Stimulated activated CD4-positive, alpha-beta T cell treated with anti-CD3 and anti-CD28 coated beads, TNF-alpha, amount 100 ng/mL, for 48 hours (primary cell): ENCODE measurements at places on chromosomes 3 and 15.
A peak's percentile ranks its signal among the peaks of the same experiment; 100 is the strongest.

- no peak for DNase-seq
These were observed 64.5 kb downstream of the ETV5 start for GRCh38 chr3:186044427-186044826.

- no peak for DNase-seq
These were observed 232.2 kb upstream of the FEZF2 start for GRCh38 chr3:62605413-62606068.

DNA sequence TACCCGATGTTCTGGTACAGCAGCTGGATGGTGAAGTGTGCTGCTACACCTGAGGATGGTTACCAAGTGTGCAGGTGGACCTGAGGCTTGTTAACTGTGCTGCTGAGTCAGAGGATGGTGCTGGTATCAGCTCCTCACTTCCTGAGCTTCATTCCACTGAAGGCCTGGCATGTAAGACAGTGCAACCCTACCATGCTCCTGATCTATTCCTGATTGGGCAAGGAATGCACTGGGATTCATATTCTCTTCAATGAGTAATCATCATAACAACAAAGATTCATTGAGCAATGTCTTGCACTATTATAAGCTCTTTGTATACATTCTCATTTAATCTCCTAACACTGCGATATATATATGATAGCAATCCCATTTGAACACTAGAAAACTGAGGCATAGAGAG, 62.9 kb upstream of the THSD4 start:
- DNase-seq = no peak

DNA sequence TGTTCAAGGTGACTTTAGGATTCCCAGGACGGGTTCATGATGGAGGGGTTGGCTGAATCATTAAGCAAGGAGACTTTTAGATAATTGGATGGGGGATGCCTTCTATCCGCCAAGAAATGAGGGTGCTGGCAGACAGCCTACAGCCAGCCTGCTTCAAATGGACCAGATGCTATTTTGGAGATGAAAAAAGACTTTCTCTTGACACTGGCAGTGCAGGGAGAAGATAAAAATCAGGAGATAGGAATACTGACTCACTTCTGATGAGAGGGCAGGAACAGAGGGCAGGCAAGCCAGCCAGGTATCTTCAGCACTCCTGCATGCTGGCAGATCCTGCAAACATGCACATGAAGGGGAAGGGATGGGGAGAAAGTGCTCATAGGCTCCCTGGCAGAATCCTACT, 7.7 kb upstream of the SYN2 start:
- DNase-seq = no peak

DNA sequence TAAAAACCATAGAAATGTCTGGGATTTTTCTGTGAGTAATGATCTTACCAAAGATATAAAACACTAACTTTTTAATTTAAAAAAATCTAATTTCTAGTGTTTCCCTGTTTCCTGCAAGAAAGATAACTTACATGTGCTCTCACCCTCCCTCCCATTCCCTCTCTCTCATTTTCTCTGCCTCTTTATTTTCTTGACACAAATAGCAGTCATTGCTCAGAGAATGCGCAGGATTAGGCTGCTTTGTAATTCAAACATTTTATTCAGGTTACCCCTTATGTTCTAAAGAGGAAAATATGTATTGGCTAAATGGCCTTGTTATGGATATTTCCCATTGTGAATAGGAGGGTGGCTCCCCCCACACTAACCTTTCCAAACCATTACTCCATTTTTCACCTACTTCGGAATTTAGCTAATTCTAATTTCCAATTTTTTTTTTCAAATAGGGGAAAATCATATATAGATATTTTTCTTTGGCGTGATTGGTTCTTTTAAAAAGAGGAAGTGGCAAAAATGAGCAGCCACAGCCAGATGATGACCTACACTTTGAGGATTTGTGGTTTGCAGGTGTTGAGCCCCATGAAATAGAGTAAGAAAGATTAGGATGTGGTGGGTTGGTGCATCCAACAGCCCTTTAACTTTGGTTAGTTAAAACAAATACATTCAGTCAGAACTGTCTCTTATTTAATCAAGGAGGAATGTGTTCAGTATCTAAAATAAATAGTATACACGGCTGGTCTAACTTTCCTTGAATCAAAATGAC, 554.4 kb downstream of the IGSF11 start:
- no peak for DNase-seq

- no peak for DNase-seq
These were observed 27.6 kb upstream of the FOXP1 start for GRCh38 chr3:71611099-71611498.

DNA sequence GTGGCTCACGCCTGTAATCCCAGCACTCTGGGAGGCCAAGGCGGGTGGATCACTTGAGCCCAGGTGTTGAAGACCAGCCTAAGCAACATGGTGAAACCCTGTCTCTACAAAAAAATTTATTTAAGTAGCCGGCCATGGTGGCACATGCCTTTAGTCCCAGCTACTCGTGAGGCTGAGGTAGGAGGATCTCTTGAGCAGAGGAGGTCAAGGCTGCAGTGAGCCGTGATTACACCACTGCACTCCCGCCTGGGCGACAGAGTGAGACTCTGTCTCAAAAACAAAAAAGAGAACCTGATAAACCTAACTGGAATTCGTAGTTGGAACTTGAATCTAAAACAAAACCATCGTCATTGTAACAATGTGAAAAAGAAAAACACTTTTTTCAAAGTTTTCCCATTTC, 57.1 kb downstream of the TCAIM start:
- no peak for DNase-seq

GRCh38 chr3:70247955-70248354, 64.5 kb downstream of the MDFIC2 start:
- DNase-seq = no peak

GRCh38 chr3:16286161-16286560, 21.1 kb downstream of the OXNAD1 start:
- DNase-seq = peak; percentile 33

GRCh38 chr15:33091983-33092693, 102.4 kb downstream of the FMN1 start:
- DNase-seq = no peak

GRCh38 chr3:34376691-34377090, 578.3 kb downstream of the PDCD6IP start:
- no peak for DNase-seq

- no peak for DNase-seq
These were observed 694.9 kb downstream of the ZBBX start for GRCh38 chr3:166685246-166685645.

DNA sequence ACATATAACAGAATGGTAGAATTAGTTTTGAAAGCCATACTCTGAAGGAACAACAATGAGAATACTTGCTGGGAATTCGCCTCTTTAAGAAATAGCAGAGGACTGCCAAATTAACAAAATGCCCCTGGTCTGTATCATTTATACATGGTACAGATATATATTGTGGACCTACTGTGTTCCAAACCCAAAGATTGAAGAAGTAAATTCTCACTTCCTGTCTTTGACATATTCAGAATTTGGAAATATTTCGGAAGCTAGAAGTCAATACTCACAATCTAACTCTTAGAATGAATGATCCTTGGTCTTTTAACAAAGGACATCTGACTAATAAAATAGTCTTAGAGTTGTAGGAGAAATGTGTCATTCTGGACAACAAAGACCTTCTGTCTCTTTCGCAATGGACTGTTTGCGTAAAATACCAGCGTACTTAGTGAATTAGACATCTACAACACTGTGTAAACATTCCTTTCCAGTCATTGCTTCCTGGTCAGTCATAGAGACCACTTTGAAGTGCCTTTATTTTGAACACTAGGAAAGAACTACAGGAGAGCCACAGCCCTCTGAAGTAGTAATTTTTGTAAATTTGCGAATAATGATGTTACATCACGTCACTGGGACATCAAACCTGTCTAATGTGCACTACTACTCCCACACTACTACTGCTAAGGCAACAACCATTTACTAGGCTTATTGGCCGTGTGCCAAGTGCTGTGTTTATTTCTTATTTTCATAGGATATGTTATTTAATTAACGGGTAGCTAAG, 68.0 kb downstream of the CHL1 start:
- no peak for DNase-seq

GRCh38 chr3:188964957-188965356, 206.8 kb upstream of the TPRG1 start:
- DNase-seq = no peak

DNA sequence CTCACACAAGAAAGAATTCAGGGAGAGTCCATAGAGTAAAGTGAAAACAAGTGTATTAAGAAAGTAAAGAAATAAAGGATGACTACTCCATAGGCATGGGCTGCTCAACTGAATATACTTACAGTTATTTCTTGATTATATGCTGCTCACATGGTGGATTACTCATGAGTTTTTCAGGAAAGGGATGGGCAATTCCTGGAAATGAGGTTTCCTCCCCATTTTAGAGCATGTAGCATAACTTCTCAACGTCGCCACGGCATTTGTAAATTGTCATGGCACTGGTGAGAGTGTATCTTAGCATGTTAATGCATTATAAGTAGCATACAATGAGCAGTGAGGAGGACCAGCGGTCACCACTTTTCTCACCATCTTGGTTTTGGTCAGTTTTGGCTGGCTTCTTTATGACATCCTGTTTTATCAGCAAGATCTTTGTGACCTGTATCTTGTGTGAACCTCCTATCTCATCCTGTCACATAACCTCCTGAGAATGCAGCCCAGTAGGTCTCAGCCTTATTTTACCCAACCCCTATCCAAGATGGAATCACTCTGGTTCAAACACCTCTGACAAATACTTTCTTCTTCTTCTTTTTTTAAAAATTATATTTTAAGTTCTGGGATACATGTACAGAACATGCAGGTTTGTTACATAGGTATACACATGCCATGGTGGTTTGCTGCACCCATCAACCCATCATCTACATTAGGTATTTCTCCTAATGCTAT, 849.7 kb downstream of the TBL1XR1 start:
- DNase-seq = no peak

DNA sequence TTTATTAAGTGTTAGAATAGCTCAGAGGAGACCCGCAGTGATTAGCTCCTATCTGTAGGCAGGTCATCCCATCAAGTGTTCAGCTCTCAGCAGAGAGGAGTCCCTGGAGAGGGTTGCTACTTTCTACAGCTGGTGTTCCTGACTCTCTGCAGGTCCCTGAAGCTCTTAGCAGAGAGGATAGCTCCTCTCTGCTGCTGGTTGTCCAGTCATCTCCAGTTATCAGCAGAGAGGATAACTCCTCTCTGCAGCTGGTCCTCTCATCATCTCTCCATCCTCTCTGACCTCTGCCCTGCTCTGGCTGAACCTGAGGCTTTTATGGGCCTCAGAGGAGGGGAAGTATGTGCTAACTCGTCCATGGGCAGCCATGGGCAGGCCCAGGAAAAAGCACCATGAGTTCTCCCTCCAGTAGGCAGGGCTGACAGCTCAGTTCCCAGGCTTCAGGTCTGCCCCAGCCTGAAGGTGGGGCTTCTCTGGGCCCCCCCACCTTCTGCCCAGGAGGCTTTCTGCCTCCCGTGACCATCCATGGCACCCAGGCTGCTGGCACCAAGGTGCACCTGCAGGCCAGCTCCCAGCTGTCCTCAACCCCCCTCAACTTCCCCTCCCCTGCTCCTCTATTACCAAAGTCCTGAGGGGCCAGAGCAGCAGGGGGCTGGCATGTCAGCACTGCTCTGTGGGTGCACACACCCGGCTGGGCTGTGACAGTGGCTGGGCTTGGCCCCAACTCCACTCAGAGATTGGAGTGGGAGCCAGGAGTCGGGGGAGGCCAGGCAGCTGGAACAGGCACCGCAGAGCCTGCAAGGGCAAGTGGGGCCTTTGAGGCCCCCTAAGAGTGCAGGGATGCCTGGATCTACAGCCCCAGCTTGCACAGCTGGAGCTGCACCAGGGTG, 98.9 kb upstream of the FRMD4B start:
- DNase-seq = no peak

- DNase-seq = no peak
These were observed 98.2 kb downstream of the ANXA2 start for GRCh38 chr15:60299452-60300047.

DNA sequence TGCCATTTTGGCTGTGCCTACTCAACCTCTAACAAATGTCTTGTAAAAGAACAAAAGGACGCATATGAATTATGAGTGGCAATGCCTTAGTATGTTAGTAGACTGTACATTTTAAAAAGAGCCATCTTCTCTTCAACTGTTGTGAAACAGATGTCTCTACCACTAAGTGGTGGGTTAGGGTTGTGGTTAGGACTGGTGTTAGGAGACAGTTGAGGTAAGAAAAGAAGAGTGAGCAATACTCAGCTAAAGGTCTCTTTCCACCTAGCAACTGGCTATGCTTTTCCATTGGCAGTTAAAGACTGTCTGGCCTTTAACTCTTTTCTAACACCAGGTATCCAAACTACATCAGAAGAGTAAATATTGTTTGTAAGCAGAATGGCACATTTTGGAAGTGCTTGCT, 221.7 kb upstream of the TBC1D5 start:
- DNase-seq = no peak

GRCh38 chr15:70851889-70852288, 2.1 kb downstream of the LARP6 start:
- DNase-seq = no peak

GRCh38 chr15:68201879-68202261, 3.3 kb downstream of the CALML4 start:
- DNase-seq = no peak

- no peak for DNase-seq
These were observed 70.5 kb downstream of the FEM1B start for GRCh38 chr15:68348081-68348480.

GRCh38 chr3:46860017-46860809, 3.0 kb downstream of the MYL3 start:
- no peak for DNase-seq

GRCh38 chr3:121989943-121990342, 32.1 kb downstream of the ILDR1 start:
- no peak for DNase-seq

- no peak for DNase-seq
These were observed 541.2 kb downstream of the RBMS3 start for GRCh38 chr3:29822071-29822470.

GRCh38 chr3:54988302-54988837, 60.5 kb upstream of the LRTM1 start:
- no peak for DNase-seq

GRCh38 chr3:172084871-172085556, 45.6 kb downstream of the FNDC3B start:
- DNase-seq = no peak

DNA sequence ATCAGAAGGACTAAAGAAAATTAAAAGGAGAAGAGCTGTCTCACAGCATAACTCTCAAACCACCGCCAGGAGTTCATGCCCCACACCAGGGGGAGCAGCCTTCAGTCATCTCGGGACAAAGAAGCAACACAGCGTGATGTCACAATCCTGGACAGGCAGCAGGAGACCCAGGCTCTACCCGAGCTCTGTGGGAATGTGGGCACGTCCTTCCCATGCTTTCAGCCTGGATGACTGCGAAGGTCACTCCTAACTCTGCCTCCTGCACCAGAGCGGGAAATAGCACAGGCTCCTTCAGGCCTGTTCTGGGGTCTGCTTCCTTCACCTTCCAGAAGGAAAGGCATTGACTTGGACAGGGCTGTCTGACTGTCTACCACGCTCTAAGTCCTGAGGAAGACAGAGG, 31.3 kb downstream of the NOX5 start:
- no peak for DNase-seq

GRCh38 chr15:77474310-77474988, 53.8 kb downstream of the HMG20A start:
- DNase-seq = no peak

DNA sequence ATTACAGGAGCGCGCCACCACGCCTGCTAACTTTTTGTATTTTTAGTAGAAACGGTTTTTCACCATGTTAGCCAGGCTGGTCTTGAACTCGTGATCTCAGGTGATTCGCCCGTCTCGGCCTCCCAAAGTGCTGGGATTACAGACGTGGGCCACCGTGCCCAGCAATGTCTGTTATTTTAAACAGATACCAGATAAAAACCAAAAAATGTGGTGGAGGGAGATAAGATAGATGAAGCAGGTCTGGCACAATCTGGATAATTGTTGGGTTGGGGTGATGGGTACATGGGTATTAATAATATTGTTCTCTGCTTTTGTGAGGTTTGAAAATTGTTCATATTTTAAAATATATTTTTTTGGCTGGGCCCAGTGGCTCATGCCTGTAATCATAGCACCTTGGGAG, 4.7 kb downstream of the RNF111 start:
- DNase-seq = no peak
